ENCODE measurements at places on chromosomes 11 and 22.

- peak; percentile 21 for DNase-seq
Measured at GRCh38 chr22:19820880-19821522, 33.7 kb downstream of the GNB1L start.

GRCh38 chr22:46742576-46743221, 4.6 kb upstream of the CERK start:
- no peak for DNase-seq

DNA sequence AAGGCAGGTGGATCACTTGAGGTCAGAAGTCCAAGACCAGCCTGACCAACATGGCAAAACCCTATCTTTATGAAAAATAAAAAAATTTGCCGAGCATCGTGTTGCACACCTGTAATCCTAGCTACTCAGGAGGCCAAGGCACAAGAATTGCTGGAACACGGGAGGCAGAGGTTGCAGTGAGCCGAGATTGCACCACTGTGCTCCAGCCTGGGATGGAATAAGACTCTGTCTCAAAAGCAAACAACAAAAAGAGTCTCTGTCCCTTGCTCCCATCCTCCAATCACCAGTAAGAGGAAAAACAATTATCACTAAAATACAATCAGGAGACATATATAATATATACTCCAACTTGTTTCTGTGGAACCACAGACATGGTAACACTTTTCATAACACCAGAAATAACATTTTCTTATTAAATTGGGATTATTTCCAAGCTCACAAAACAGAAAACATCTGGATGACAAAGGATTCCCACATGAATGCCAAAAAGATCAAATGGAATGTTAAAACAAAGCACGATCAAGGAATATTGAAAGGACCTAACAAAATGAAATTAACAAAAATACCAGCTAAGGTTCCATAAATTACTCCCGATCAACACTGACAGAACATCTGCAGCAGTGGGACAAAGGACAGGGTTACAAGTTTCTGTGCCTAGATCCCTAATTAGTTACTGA, 15.2 kb downstream of the FCHSD2 start:
- DNase-seq = no peak

- no peak for DNase-seq
Measured at GRCh38 chr22:28864878-28865596, 18.3 kb upstream of the ZNRF3 start.

- no peak for DNase-seq
Measured at GRCh38 chr11:2209370-2209801, 37.8 kb upstream of the TH start.

- no peak for DNase-seq
Measured at GRCh38 chr11:117232911-117233409, 489 bp downstream of the RNF214 start.

DNA sequence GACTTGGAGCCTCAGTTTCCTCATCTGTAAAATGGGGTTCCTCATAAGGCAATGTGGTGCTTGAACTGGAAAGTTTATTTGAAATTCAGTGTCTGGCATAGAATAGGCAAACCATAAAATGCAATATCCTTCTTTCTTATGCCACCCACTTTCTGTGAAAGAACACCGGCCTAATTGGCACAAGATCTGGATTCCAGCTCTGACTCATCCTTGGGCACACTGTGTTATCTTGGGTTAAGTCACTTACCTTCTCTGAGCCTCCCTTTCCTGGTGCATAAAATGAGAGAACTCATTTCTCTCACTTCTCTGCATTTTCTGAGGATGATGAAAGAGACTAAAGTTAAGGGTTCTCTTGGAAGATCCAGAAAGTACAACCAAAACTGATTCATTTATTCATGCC, 5.1 kb downstream of the INSC start:
- no peak for DNase-seq

DNA sequence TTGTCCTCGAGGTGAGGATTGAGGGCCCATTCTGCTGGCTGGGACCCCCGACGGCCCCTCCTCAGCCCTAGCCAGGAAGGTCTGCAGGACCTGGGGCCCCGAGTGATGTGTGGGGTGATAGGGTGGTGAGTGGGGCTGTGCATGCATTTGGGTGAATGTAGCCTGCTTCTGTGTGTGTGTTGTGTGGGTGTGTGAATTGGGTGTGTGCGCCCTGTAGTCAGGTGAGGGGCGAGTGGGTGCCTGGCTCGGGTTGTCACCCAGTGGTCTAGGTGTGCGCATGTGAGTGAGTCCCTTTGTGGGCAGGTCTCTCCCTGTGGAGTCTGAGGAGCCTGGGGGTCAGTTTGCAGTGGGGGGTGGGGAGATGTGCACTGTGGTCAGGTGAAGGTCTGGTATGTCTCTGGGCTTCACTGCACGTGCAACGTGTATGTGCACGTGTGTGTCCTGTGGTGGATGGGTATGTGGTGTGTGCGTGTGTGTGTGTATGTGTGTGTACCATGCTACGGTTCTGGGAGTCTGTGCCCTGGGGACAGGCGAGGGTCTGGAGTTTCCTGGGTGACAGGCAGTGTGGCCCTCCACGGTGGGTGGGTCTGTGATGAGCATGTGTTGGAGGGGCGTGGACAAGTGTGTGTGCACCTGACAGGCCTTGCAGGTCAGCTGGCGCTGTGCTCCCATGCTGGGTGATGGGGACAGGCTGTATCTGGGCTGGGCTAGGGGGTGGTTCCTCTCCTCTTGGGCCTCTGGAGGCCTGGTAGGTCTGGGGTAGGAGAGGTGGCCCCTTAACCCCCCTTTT, 1.0 kb downstream of the TMEM151A start:
- peak; percentile 27 for DNase-seq

GRCh38 chr11:44563711-44564110, 1.8 kb upstream of the CD82 start:
- no peak for DNase-seq

DNA sequence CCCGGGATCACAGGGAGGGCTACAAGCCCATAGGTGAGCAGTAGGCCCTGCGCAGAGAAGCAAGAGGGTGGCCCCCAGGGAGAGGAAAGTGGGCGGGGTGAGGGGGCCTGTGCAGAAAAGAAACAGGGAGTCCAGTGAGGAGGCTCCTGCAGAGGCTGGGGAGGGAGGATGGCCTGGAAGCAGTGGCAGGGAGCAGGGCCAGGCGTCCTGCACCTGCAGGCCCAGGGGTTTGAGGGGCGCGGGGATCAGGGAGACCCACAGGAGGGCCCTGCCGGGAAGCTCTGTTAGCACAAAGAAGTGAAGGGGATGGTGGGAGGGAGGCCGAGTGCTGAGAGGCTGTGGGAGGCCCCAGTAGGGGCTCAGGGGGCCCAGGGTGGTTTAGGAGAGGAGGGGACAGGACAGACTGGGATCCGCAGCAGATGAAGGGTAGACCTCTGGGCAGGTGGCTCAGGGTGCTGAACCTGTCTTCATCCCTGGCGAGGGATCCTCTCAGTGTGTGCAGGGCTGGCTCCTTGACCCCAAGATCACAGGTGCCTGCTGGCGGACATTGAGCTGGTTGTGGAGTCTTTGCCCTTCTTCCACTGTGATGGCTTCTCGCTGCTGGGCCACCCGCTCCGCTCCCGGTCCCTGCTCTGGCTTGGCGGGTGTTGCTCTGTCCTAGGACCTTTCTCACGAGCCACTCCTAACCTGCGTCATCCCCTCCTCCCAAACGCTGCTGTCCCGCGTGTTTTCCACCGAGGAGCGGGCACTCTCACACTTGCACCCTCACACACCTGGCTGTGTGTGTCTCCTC, 31.8 kb upstream of the CELSR1 start:
- no peak for DNase-seq

- no peak for DNase-seq
Measured at GRCh38 chr11:127332896-127333295, 332.3 kb upstream of the KIRREL3 start.

- no peak for DNase-seq
Measured at GRCh38 chr11:99234534-99234933, 213.8 kb downstream of the CNTN5 start.

GRCh38 chr11:68199295-68199987, 13.7 kb downstream of the KMT5B start:
- no peak for DNase-seq

DNA sequence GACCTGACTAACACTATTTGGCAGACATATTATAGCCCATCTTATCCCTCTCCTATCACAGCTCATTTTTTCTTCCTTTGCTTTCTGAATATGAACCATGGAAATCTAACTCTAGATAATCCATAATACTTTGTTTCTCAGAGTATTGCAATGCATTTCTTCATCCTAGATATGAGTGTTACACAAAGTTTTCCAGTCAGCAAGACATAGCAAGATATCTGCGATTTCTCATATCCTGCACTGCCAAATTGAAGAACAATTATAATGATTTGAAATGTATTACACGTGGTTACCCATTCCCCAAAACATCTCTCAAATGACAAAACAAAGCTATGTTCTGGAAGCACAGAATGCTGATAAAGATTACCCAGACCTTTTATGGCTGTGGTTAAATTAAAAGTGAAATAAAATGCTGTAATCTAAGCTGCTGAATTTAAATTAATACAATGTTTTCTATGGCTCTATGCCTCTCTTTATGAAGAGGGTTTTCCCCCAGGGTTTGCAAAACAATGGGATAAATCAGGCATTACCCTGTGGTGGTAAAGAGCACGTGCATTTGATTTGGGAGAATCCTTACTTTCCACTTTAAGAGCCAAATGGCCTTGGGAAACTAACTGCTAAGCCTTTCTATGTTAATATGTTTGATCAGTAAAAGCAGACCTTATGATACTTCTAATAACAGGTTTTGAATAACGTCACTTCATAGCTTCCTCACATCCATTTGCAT, 1291.0 kb upstream of the CNTN5 start:
- DNase-seq = no peak

- DNase-seq = no peak
Measured at GRCh38 chr11:32178692-32179091, 87.8 kb downstream of the RCN1 start.

DNA sequence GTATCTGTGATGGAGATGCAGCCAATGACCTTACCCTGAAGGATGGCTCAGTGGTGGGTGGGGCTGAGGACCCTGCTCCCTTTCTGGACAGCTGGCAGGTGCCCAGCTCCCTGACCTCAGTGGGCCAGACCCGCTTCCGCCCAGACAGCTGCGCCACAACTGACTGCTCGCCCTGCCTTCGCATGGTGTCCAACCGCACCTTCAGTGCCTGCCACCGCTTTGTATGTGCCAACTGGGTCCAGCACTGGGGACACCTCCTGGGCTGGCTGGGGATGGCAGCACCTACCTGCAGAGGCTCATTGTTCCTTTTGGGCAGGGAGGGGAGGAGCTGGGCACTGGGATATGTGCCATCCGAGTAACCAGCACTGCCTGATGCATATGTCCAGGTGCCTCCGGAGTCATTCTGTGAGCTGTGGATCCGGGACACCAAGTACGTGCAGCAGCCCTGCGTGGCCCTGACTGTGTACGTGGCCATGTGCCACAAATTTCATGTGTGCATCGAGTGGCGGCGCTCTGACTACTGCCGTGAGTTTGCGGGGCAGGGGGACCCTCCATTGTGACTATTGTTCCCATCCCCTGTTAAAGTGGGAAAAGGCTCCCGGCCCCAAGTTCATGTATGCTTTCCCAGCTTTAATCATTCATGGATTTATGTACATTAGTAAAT, 84.8 kb downstream of the OTOG start:
- DNase-seq = no peak

All from left hindlimb (tissue), 1 donor.